ENCODE measurements at places on chromosomes 13 and 19. TPM values are rescaled to one million over a fixed set of nuclear protein-coding genes. Genes with fewer than 3 reads are reported as not detected.

Gene IGLON5
- not detected for total RNA-seq

Gene CKM
- not detected for total RNA-seq

Gene CGB5
- total RNA-seq = not detected

Gene SERPINE3
- not detected for total RNA-seq

Gene AZU1
- 0.51 TPM for total RNA-seq

Gene ZNF558
- total RNA-seq = 15.2 TPM

Gene TMEM145
- not detected for total RNA-seq

Gene GSX1
- not detected for total RNA-seq

Gene LSM14A
- total RNA-seq = 89.4 TPM

Gene SH3GL1
- 96.3 TPM for total RNA-seq

Gene PALM3
- total RNA-seq = 0.82 TPM

Gene SYT3
- total RNA-seq = 0.28 TPM

Gene SLC7A10
- not detected for total RNA-seq

Gene LSR
- 0.99 TPM for total RNA-seq

Gene NLRP9
- total RNA-seq = not detected
